Urinary bladder (tissue), 4 donors: ENCODE measurements at places on chromosomes 6 and 20. TPM values are rescaled to one million over a fixed set of nuclear protein-coding genes. Genes with fewer than 3 reads are reported as not detected.

Gene ADTRP
- 0.68 TPM for polyA plus RNA-seq

Gene AGER
- polyA plus RNA-seq, result 7.6 TPM

Gene BYSL
- polyA plus RNA-seq, result 15.4 TPM

Gene GNRH2
- polyA plus RNA-seq, result not detected

Gene ELOVL2
- polyA plus RNA-seq, result 4.1 TPM

- DNase-seq, result no peak
These were observed 225.1 kb upstream of the MANEA start for GRCh38 chr6:95352064-95352795.

- no peak for DNase-seq
These were observed 2.3 kb downstream of the E2F3 start for GRCh38 chr6:20403766-20404640.

DNA sequence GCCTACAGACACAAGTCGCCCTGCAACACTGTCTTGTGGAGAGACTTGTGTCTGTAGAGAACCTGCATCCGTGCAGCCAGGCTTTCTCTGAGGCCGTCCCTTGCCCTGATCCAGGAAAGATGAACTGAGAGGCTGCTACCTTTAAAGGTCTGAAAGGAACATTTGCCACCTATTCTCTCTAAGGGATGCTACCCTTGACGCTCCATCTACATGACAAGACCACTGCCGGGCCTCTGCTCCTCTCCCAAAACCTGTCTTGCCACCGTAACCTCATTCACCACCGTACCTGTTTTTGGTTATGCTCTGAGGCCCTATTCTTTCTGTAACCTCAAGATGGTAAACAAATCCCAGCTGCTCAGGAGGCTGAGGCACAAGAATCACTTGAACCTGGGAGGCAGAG is 73.9 kb downstream of the FOXF2 start:
- DNase-seq, result no peak

- no peak for DNase-seq
These were observed 190.3 kb downstream of the LINC00237 start for GRCh38 chr20:20915844-20916243.

- no peak for DNase-seq
These were observed 356.2 kb downstream of the GJA1 start for GRCh38 chr6:121791396-121792315.

DNA sequence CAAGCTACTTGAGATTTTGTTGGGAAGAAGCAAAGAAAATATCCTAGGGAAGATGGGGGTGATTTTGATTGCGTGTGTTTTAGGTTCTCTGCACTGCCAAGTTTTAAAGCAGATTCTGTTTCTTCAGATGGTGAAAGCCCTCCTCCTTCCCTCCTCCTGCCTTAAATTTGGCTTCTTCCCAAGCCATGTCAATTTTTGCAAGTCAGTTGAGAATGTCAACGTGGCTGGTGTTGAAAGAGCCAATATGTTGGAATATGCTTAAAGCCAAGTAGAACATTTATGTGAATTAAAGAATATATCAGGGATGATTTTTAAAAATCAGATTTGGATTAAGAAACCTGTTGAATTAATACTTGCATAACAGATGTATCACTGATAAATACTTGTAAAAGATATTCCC is 270.8 kb downstream of the ARID1B start:
- no peak for DNase-seq

GRCh38 chr20:1788044-1788443 is 107.2 kb upstream of the SIRPA start:
- DNase-seq, result no peak
